ENCODE measurements at places on chromosomes 1 and 21.

GRCh38 chr1:37809942-37810341 lies 1.9 kb upstream of the YRDC start:
- DNase-seq: no peak

DNA sequence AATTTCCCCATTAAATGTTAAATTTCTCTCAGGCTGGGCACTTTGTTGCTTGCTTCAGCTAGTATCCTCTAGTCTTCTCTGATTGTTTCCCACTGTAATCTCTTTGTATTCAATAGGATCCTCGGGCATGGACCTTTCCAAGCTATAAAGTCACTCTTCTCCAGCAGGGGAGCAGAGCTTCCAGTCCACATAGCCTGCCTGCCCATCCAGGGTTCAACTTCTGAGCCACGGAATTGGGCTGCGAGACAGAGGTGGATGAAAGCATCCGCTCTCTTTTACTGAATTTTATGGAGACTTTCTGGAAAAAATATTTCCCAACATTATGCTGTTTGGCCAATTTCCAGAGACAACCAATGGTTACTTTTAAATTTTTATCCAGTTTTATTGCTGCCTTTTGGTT lies 1.1 kb upstream of the CFHR5 start:
- DNase-seq: no peak

- no peak for DNase-seq
Observed at GRCh38 chr1:167472752-167473521, 45.4 kb downstream of the CD247 start.

DNA sequence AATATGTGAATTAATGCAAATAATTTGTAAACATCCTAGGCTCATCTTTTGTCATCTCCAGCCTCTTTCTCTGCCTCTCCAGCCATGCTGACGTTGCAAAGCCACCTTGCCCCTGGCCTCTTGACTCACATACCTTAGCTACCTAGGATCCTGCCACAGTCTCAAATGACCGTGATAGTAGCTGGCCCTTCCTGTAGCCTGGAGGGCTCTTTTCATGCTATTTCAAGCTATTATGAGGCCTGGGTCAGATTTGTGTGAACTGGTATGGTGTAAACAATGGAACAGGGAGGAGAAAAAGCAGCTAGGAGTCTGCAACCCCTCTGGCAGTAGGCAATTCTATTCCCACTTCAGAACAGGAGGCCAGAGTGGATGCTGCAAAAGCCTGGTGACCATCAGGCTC lies 337.7 kb downstream of the DISC1 start:
- no peak for DNase-seq

DNA sequence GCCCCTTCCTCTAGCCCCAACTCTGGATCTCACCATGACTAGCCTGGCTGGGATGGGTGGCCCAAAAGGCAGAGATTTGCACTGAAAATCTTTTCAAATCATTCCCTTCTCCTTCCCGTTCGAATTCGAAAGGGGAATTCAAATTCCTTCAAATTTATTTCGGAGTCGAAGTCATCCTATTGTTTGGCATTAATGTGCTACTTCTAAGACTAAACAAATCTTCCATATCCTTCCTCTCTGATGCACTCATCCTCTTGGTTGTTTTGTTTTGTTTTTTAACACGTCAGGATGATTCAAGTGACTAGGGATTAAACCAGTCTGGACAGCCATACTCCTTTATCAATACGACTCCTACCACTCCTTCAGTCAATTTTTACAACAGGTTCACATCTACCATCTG lies 95.5 kb upstream of the SGIP1 start:
- DNase-seq: no peak

GRCh38 chr1:212261361-212261929 lies 23.8 kb upstream of the PPP2R5A start:
- no peak for DNase-seq

GRCh38 chr1:152537496-152537895 lies 23.2 kb downstream of the CRCT1 start:
- no peak for DNase-seq

DNA sequence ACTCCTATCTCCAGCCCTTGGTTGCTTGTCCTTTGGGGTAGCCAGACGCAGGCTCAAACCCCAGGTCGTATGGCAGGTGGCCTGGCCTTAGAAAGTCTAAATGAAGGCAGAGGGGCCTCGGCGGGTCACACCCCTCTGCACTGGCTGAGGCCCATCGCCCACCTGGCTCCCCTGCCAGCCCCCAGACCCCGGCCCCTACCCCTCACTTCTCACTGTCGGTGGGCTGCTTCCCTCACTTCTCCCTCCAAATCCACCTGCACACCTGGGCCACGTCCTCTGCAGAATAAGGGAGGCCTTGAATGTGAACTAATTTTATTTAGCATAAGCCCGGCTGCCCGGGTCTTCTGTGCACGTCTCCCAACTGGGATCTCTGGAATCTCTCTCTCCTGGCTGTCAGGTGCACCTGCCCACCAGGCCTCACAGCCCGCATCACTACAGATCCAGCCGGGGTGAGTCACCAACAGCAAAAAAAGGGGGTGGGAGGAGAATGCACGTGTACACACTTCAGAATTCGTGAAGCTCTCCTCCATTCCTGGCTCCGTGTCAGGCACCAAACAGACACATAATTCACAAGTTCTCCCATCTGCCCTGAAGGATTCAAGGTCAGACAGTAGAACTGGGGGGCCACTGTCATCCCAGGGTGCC lies 107.5 kb upstream of the SIM2 start:
- no peak for DNase-seq

DNA sequence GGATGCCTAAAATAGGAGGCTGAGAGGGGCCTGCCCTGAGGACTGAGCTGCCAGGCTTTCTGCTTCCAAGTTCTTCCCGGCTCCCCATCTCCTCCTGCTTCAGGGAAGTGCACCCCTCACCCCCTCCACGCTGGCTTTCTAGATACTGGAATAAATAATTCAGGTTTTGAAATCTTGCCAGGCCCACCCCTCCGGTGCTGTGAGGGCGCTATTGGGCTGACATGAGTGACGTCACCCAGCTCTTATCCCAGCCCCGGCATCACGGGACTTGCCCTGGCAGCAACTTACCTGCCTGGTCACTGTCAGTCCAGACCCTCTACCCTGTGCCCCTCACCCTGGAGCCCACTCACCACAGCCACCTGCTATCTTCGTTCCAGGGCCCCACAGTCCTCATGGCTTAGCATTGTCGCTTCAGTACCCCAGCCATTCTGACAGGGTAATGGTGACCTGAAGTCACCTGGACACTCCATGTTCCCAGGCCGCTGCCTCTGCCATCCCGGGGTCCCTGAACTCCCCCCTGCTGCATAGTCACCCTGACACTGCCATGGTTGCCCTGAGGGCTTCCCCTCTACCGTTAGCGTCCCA lies 819 bp upstream of the GPR3 start:
- peak; percentile 40 for DNase-seq

GRCh38 chr1:41242342-41243078 lies 404 bp upstream of the SCMH1 start:
- no peak for DNase-seq

GRCh38 chr1:76257823-76258222 lies 183.3 kb downstream of the ST6GALNAC3 start:
- DNase-seq: no peak

DNA sequence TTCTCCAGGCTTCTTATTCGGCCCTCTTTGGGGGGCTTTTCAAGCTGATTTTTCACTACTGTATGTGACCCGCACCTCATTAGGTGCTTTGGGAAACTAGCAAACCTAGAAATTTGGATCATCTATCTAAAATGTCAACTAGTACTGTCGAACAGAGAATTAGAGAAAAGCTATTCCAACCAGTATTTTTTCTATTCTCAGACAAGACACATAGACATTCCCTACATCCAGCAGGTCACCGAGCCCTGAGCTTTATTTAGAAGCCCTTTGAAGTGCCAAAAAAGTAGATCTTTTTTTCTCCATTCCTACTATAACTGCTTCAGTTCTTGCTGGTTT lies 310 bp upstream of the SSR2 start:
- no peak for DNase-seq

DNA sequence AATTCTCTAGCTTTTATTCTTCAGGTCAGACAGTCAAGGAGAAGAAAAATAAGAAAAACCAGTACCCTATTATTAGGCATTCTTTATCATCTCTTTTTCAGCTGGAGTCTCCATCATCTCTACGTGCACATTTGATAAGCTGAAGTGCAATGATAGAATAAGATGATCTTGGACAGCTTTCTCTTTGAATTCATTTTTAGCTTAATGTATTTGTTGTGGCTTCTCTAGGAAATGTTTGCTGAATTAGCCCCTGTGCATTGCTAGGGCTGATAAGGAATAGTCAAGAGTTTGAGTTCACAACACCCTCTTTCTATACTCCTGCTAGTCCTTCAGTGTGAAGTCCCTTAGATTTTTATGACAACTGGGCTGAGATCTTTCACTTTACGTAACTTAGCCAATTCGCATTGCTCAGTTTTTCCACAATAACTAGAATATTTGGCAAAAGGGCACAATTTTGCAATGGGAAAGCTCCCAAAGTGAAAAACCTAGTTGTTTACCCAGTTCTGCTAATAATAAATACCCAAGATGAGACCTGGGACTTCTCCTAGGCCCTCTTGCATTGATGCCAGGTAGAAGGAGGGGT lies 7.0 kb upstream of the KCNJ15 start:
- DNase-seq: no peak

GRCh38 chr1:53120659-53121058 lies 21.8 kb downstream of the SLC1A7 start:
- no peak for DNase-seq

DNA sequence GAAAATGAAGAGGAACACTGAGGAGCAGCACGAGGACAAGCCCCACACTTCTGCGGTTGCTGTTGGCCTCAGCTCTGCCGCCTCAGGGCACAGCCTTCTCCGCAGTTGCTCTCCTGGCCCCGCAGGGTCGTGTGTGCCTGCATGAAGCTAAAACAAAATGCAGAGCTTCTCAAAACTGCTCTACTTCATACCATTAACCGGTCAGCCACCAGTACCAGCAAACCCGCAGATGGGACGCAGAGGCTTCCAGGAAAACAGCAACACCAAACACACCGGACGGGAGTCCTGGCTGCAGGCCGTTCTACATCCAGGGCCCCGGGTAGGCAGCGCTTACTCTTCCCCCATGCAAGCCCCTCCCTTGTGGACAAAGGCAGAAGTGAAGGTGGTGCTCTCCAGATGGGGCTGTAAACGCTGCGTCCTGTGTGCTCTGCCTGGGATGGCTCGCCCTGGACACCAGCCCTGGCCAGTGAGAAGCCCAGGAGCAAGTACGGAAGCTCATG lies 7.1 kb upstream of the C1orf159 start:
- DNase-seq: no peak

GRCh38 chr1:102970496-102971078 lies 137.7 kb downstream of the COL11A1 start:
- DNase-seq: no peak

DNA sequence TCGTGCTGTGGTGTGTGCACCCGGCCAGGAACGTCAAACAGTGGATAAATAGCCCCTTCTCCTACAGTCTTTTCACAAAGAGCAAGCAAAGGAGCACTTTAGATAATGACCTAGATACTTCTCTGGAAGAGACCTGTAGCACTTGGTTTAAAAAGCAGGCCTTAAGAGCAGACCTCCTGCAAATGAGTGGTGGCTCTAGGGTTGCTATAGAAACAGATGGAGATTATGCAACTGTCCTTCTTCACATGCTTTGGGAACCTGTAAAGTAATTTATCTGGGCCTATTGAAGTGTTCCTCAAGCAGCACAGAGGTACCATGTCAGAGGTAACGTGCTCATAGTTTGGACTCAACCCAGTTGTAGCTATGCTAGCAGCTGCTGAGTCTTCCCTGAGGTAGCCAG lies 208.2 kb upstream of the KIAA0040 start:
- DNase-seq: no peak

DNA sequence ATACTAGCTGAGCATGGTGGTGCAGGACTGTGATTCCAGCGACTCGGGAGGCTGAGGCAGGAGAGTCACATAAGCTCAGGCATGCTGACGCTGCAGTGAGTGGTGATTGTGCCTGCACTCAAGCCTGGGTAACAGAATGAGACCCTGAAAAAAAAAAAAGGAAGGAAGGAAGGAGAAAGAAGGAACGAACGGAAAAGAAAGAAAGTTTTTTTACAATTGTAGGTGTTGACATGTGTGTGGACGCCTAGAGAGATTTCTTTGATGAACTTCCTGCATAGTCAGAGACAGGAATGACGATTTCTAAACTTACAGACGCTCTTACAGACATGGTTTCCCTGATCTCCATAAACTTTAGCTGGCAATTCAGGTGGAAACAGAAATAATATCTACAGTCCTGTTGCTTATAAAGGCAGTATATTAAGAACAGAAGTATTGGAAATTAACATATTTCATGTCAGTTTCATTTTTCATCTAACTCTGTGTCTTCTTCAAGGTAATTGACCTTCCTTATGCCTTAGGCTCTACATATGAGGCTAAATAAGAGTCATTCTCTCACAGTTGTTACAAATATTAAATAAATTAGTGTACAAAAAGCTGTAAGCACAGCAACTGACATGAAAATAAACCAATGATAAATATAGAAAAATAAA lies 4.1 kb downstream of the SAMSN1 start:
- DNase-seq: peak; percentile 24

DNA sequence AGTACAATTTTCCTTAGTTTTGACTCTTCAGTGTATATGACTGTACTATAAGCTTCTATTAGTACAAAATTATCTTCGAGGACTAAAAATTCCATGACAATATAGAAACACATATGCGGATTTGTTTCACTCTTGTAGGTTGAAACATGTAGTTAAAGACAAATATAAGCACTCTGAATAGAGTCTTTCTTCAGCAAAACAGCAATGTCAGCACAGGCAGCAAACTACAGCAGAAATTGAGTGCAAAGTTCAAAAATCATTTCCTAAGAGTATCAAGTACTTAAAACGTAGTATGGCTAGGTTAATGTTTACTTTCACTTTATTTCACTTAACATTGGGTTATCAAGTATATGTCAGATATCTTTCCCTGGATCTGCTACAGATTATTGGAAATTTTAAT lies 106.7 kb downstream of the FAF1 start:
- DNase-seq: no peak

DNA sequence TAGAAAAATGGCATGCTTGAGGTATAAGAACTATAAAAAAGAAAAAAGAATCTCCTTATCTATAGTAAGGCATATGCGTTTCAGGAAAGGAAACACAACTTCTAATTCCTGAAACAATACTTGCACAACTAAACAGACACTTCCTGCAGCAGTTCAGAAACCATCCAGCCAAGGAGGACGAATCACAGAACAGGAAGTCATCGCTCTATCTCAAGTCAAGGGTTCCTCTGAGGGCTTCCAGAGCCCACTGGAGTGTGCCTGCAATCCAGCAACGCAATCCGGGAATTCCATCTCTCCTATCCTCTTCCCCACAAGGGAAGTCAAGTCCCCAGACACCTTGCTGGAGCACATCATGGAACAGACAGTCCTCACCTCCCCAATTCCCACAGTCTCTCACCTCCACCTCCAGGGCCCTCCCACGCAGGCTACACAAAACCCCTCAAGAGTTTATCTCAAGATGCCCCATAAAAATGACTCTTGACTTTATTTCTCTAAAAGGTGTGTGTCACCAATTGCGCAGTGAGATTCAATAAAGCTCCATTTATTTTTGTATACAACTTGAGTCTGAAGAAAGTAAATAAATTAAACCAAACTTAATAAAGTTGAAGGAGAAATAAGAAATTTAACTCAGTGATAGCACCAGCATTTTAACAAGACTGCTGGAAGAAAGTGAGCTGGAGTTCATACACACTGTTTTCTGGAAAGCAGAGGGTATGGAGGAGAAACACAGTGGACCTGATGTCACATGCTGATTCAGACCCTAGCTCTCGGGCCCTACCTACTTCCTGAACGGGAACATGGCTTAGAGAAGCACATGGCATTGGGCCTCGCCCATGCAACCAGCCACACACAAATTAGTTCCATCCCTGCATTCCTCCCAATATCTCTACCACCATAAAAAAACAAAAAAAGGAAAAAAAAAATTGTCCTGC lies 39.9 kb downstream of the SIPA1L2 start:
- no peak for DNase-seq

- DNase-seq: no peak
Observed at GRCh38 chr1:210416681-210417080, 88.0 kb downstream of the HHAT start.

Data from CD4-positive, alpha-beta T cell treated with Interleukin-15 for 1 hour (primary cell).